Fibroblast of villous mesenchyme (primary cell): ENCODE measurements at places on chromosomes 2 and 18. TPM values are rescaled to one million over a fixed set of nuclear protein-coding genes. Genes with fewer than 3 reads are reported as not detected.

MYCN gene
- under 0.01 and 0.32 TPM in 2 replicates for total RNA-seq

XRCC5 gene
- total RNA-seq: 220 and 278 TPM in 2 replicates

SLC9A2 gene
- total RNA-seq: not detected in 2 replicates

ASIC4 gene
- total RNA-seq: under 0.01 TPM in 1 of 2 replicates, not detected in the other

CCDC178 gene
- total RNA-seq: 0.32 and 0.43 TPM in 2 replicates

GREB1 gene
- total RNA-seq: under 0.01 TPM in 2 replicates

TGFA gene
- total RNA-seq: not detected in 2 replicates

MOGAT1 gene
- not detected in 2 replicates for total RNA-seq

ASB18 gene
- total RNA-seq: not detected in 2 replicates

NEU4 gene
- not detected in 2 replicates for total RNA-seq

ACVR1C gene
- under 0.01 and 0.43 TPM in 2 replicates for total RNA-seq

VAPA gene
- 203 and 288 TPM in 2 replicates for total RNA-seq

SERPINB4 gene
- not detected in 2 replicates for total RNA-seq
